ENCODE measurements at places on chromosomes 6 and 20. TPM values are rescaled to one million over a fixed set of nuclear protein-coding genes. Genes with fewer than 3 reads are reported as not detected.

GRCh38 chr6:16334671-16335070 lies 96.3 kb downstream of the GMPR start:
- peak; percentile 48 for DNase-seq

Gene KIAA1755
- 2.5 TPM for total RNA-seq

Gene SLC32A1
- total RNA-seq: 0.09 TPM

Gene PMEPA1
- total RNA-seq: 41.6 TPM

DNA sequence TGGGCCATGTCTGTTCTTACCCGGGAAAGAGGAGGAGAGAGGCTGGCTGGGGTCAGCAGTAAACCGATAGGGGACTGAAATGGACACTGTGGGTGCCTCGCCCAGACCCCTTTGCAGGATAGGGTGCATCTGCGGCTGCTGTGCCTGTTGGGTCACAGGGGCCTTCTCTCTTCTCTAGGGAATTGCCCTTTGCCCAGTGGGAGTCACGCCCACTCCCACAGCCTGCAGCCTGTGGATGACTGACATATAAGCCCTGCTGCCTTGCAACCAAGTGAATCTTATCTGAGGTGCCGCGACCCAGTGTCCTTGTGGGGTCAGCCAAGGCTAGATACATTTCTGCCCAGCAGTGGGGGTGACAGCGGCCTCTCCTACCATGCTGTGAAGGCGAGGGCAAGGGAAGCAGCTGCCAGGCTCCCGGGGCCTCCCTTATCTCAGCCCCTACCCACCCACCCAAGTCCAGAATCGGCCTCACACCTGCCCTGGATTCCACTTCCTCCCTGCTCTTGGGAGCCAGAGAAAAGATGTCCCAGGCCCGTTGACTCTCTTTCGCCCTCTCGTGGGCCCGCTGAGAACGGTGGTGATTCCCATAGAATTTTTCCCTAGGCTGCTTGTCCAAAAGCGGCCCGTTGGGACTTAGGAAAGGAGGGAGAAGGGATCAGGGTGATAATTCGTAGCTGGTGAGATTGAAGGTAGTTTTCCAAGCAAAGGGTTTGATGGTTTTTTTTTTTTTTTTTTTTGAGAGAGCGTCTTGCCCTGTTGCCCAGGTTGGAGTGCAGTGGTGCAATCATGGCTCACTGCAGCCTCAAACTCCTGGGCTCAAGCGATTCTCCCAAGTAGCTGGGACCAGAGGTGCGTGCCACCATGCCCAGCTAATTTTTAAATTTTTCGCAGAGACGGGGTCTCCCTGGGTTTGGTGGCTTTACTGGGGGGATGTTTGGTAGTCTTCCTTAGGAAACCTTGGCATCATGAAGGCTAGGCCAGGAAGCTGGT lies 76.4 kb upstream of the RNF24 start:
- DNase-seq: no peak

DNA sequence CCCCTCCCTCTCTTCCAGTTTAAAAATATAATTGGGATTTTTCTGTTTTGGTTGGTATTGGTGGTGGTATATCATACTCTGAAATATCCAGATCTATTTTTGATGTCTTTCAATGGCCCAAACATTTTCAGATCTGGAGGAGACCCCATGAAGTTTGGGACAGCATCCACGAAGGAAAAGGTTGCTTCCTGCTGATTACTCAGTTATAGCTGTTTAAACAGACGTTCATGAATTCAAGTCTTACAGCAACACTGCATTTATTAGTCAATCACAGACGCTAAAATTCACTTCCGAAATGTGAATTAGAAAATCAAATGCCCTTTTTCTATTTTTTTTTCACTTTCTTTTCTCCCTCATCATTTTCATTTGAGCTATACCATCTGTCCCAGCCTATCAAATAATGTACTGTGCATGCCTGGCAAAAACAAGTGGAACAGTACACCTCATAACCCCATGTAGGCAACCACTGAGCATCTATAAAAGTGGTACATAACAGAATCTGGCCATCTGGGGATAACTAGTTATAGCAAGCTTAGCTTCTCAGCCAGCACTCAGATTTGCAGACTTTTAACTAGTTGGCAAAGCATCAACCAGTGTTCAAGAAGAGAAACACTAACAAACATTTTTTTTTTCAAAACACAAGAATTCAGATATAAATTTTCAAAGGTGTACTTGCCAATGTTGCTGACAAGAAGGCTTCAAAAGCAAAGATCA lies 124.5 kb downstream of the HIVEP2 start:
- DNase-seq: no peak

DNA sequence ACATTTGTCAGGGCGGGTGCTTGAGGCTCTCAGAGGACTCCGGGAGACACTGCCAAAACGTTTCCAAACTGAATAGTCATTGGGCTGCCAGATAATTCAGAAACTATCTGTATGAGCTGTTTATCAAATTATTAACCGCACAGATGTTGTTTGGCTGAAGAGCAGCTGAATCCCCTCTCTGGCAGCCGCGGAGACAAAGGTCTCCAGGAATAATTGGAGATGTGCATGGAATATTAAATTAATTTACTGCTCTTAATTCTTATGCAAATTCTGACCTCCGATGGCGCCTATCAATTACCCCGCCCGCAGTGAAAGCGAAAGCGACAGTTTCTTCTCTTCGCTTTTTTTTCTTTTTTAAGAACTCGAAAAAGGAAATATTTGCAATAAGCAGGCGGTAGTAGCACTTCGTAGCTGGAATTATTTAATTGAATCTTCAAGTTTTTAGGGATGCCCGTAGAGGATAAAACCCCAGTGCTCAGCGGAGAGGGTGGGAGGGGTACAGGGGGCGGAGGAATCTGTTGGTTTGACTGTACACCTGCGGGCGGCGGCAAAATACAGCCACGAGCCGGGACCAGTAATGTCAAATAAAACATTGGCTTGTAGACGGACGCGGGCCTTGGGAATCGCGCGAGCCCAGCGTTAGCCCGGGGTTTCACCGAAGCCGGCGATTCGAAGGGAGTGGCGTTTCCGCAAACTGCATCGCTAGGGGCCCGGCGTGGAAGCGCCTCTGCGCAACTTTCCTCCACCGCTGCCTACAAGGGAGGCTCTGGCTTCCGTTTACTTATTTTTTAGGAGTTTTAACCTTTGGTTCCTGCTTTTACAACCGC lies 6.2 kb downstream of the LINC00237 start:
- peak; percentile 59 for DNase-seq

DNA sequence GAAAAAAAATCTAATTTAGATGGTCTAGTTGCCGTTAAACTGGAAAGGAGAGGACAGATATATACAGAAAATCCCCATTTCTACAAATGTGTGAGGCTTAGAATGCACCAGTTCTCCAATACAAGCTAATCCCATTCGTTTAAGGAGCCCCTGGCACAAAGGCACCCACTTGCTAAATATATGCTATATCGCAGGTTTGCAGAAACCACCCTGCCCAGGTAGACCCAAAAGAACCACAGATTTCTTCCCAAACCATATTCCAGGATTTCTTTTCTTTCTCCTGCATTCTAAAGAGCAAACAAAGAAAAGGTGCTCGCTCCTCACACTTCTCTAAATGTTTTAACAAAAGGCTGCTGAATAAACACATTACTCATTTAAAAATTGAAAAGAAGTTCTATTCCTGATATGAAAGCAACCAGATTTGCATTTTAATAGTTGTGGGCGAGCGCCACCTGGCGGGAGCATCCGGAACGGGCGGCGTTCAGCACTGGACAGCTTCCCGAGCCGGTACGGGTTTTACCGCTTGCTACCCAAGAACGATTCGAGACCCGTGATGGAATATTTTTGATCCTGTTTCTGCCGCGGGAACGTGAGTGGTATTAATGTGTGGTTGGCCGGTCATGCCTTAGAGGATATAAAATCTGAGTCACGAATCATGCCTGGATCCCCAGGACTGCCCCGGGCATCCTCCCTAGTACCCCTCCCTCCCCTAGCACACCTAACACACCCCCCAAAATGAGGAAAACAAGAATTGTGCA lies 2.1 kb downstream of the PTPRT start:
- DNase-seq: no peak

DNA sequence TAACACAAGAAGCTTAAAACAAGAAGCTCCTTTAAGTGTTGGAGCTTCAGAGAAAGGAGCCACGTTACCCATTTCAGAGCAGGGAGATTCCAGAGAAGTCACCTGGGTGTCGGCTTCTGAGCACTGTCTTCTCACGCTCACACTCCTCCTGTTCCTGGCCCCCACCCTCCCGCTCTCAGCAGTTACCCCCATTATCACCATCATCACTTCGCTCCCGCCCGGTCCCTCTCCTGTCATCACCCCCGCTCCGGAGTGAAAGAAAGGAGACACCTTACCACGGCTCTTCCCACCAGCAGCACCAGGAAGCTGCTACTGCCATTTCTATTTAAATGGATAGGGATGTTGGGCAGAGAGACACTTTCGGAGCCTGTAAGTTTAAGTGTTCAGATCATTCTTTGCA lies 123.9 kb downstream of the GMPR start:
- DNase-seq: no peak

DNA sequence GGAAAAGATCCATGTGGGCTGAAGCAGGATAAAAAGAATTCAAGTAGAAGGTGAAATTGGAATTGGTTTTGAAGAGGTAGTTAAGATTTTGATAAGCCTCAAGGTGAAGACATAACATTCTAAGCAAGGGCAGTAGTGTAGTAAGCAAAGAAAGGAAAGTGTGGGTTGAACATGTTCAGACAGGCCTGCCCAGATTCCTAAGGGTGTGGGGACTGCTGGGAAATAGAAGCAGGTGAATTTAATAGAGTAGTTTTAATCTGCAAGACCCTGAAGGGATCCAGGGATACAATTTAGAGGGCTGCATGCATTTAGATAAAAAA lies 19.1 kb downstream of the TAB2 start:
- no peak for DNase-seq

Gene TCP11
- not detected for total RNA-seq

Gene FAM83B
- total RNA-seq: 39.4 TPM

DNA sequence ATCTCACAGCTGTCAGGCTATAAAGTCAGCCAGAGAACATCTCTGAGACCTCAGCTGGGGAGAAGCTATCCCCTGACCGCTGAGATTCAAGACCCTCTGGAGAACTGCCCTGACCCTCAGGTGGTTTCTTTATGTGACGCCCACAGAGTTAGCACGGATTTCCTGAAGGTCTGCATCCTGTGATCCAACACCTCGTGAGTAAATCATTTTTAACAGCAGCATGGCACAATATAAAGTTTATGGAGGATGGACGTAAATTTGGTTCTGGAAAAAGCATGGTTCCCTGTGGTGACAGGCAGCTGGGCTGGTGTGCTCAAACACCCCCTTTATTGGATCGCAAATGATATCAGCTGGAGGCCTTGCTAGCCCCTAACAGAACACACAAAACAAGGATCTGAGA lies 25.3 kb upstream of the TRAF3IP2 start:
- DNase-seq: no peak
